ENCODE measurements at places on chromosomes 11 and 22. TPM values are rescaled to one million over a fixed set of nuclear protein-coding genes. Genes with fewer than 3 reads are reported as not detected.

Gene GDPD5
- total RNA-seq, result 54.4 TPM

Gene NLRX1
- total RNA-seq, result 12.0 TPM

Gene WNT7B
- 7.2 TPM for total RNA-seq

Gene TIMP3
- 297 TPM for total RNA-seq

Gene ASCL2
- total RNA-seq, result 2.4 TPM

DNA sequence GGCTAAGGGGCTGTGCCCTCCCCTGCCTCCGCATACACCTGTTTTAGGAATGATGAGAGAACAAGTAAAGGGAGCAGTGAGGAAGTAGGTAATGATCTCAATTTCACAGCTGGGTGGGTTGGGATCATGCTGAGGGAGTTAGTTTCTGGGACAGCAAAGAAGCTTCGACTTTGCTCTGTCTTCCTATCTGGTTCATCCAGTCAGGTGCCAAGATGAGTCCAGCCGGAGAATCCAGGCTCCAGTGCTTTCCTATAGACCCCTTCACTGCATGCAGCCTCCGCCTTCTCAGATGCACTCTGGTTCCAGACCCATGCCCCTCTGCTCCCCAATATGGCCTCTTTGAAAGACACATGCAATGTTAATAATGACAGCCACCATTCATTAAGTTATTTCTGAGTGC lies 119.1 kb upstream of the NCAM1 start:
- no peak for DNase-seq

DNA sequence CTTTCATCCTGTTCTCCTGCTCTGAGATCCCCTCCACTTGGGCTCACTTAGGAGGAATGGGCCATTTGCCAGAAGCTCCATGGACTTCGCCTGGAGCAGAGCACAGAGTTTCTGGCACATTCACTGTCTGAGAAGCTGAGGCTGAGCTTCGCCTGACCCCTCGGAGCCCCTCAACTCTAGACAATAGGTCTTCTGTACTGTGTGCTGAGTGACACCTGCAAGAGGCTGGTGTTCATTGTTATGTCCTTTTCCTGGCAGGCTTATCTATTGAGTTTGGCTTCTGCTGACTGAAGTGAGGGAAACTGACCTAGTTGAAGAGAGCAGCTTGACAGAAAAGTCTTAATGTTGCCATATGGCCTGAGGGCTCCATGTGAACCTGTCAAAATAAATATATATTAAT lies 124.3 kb downstream of the EHF start:
- DNase-seq, result no peak

- DNase-seq, result no peak
These were observed 14.2 kb upstream of the ST14 start for GRCh38 chr11:130145311-130145812.

DNA sequence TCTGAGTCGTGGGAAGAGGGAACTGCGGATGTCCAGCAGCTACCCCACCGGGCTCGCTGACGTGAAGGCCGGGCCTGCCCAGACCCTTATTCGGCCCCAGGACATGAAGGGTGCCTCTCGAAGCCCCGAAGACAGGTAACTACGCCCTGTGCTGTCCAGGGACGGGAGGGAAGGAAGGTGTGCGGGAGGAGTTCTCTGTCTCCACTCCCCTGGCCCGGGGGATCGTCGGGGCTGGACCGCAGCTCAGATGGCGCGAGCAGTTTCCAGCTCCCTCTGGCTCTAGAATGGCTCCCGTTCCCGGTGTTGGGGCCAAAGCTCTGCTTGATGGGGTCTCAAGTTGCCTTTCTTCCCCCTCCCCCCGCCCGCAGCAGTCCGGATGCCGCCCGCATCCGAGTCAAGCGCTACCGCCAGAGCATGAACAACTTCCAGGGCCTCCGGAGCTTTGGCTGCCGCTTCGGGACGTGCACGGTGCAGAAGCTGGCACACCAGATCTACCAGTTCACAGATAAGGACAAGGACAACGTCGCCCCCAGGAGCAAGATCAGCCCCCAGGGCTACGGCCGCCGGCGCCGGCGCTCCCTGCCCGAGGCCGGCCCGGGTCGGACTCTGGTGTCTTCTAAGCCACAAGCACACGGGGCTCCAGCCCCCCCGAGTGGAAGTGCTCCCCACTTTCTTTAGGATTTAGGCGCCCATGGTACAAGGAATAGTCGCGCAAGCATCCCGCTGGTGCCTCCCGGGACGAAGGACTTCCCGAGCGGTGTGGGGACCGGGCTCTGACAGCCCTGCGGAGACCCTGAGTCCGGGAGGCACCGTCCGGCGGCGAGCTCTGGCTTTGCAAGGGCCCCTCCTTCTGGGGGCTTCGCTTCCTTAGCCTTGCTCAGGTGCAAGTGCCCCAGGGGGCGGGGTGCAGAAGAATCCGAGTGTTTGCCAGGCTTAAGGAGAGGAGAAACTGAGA lies 1.4 kb downstream of the ADM start:
- DNase-seq, result no peak

GRCh38 chr11:65434667-65435410 lies 12.2 kb downstream of the NEAT1 start:
- no peak for DNase-seq

- DNase-seq, result no peak
These were observed 43.0 kb upstream of the HIPK3 start for GRCh38 chr11:33214187-33214586.
